Stimulated activated CD8-positive, alpha-beta memory T cell treated with anti-CD3 and anti-CD28 coated beads, Interleukin-7, amount 100 ng/mL, for 1 hour (primary cell): ENCODE measurements at places on chromosomes 16 and 17.
A peak's percentile ranks its signal among the peaks of the same experiment; 100 is the strongest.

DNA sequence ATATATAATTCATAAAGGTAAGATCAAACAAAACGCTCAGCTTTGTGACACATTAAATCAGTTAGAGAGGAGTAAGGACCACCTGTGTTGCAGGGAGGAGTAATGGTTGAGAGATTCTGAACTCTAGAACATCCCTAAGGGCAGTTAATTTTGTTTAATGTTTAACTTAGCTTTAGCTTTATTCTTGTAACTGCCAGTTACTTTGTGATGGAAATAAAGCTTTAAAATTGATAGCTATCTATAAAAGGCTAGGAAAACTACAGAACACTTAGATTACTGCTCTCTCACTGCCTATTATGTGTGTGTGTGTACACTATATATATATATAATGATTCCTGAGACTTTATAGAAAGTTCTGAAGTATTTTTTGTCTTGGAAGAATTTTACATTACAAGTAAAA lies 37.8 kb downstream of the PTRH2 start:
- no peak for DNase-seq

- DNase-seq: no peak
These were observed 89.5 kb downstream of the CLEC16A start for GRCh38 chr16:11033629-11034420.

GRCh38 chr17:20095336-20096080 lies 86.3 kb downstream of the SPECC1 start:
- DNase-seq: no peak

GRCh38 chr17:8158267-8159031 lies 4.3 kb downstream of the VAMP2 start:
- DNase-seq: peak; percentile 83

GRCh38 chr17:76826330-76827068 lies 41.7 kb upstream of the MGAT5B start:
- DNase-seq: no peak

DNA sequence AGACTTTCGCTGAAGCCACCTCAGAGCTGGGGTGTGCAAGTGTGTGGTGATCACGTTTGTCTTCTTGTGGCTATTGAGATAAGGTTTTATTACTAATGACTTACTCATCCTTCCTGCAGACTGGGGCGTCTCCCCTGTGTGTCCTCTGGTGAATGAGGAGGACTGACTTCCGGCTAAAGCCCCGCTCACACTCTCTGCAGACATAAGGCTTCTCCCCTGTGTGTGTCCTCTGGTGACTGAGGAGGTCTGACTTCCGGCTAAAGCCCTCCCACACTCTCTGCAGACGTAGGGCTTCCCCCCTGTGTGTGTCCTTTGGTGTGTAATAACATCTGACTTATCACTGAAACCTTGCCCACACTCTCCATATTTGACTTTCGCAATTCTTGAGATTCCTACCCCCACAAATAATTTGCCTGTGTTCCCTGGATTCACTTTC lies 19.4 kb downstream of the PRDM7 start:
- no peak for DNase-seq

- DNase-seq: no peak
These were observed 87.2 kb downstream of the LITAF start for GRCh38 chr16:11499295-11500089.

DNA sequence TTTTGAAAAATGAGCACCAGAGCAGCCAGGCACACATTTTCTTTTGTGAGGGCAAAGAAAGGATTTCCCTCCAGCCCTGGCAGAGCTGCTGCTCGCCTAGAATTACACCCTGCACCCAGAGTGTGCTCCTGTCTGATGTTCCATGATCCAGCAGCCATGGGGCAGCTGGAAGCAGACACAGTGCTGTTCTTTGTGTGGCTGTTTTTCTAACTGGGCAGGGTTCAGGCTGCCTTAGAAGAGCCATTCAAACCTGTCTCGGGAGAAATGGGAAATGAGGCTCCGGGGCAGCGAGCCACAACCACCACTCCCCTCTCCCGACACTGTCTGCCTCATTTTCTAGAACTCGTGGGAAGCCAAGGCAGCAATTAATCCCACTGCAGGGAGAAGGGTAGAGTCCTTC lies 28.9 kb downstream of the LITAF start:
- DNase-seq: no peak

- DNase-seq: no peak
These were observed 157.9 kb downstream of the PITPNC1 start for GRCh38 chr17:67534941-67535340.

DNA sequence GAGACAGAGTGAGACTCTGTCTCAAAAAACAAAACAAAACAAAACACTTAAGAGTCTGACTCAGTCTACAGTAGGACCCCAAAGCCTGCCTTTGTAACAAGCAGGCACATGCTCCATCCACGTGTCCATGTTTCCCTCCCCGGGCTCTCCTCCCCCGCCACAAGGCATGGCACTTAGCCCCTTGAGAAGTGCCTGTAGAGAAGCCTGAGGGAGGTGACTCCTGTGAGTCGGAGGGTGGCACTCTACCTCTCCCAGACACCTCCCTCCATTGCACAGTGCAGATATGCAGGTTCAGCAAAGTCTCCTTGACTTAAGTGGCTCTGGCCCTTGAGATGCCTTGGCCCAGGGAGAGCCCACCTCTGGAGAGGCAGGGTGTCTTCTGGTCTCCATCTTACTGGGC lies 6.8 kb downstream of the FHOD1 start:
- DNase-seq: no peak

- no peak for DNase-seq
These were observed 45.7 kb downstream of the TMEM186 start for GRCh38 chr16:8751481-8752311.

- DNase-seq: no peak
These were observed 365.4 kb downstream of the XYLT1 start for GRCh38 chr16:17105239-17105797.

DNA sequence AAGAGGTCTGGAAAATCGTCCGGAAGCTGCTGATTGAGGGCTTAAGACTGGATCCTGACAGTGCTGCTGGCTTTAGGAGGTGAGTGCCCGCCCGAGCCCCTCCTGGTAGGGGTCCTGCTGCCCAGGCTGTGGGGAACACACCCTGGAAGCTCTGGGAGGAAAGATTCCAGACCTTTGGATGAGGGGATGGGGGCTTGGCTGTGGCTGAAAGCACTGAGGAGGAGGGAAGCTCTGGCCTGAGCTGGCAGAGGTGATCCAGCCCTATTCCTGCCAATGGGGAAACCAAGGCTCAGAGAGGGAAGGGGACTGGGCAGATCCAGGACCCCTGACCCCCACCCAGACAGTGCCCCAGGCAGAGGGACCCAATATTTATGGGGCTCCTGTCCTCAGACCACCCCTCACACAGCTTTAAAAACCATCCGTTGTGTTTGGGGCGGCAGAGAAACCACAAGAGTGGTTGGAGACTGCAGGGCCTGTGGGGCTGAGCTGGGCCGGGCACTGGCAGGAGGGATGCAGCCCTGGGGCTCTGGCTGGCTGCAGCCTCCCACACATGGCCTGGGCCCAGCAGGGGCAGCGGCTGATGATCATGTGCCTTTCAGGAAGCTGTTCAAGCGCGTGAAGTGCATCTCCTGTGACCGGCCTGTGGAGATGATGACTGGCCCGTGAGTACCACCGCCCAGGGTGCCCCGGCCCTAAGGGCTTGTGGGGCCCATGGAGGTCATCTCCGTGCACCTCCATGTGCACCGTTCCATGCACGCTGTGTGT lies 22.8 kb downstream of the UBALD1 start:
- DNase-seq: no peak

DNA sequence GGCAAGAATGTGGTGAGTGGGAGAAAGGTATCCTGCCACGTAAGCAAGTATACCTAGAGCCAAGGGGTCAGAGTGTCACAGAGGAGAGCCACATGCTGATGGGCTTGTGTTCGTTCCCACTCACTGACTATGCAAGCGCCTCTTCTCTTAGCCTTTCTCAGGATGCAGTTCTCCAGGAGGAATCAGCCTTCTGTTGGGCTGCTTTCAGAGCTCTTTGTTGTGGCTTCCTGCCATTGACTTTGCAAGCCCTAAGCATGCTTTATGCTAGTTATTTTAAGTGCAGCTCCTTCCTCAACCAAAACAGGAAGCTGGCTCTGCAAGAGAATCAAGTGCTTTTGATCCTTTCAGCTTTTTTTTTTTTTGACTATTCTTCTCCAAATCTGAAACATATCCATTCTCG lies 66.6 kb downstream of the SIAH1 start:
- DNase-seq: no peak

DNA sequence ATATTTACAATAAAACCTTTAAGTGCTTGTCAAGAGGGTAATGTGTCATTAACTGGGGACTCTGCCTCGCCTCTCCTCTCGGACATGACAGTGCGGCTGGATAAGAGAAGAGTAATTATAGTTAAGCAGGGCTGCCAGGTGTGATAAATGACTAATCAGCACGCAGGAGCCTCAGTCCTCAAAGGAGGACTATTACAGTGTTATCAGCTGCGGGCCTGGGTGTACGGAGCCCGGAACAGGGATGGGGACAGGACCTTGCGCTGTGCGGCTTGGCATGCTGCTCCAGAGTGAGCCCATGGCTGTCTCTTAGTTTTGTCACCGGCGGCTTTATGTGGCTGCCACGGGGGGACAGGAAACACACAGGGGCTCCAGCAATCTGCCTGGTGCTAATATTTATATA lies 607.2 kb downstream of the MAF start:
- no peak for DNase-seq

- DNase-seq: no peak
These were observed 4.6 kb downstream of the RASD1 start for GRCh38 chr17:17491546-17491988.
